ENCODE measurements at places on chromosomes 2 and 18.

DNA sequence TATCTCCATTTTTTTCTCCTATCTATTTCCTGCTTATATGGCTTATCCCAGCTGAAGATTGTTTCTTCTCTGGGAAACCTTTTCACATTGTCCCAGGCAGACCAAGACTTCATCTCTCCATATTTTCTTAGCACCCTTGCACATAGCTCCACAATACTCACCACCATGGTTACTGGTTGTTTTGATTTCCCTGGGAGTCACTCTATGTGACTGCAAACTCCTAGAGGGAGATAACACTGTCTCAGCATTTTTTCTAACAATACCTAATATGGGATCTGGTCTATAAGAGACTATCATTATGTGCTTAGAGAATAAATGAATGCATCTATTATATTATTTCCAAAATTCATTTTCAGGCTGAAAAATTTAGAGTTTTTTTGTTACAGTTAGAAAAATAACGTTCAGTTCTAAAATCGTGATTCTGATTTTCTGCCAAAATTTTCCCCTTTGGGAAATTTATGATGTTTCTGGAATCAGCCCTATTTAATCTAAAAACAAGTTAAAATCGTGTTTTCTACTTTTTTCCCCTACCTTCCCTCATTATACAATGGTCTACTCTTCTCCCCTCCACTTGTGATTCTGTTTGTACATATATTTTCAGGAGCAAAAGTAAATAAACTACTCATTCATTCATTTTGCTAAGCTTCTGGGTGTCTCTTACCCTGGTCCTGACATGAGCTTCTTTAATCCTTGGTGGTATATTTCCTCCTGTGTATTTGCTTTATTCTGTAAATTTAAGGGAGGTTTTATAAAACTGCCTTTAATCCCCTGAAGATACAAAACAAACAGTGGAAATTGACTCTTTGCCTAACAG is 95.4 kb downstream of the HNMT start:
- no peak for DNase-seq

GRCh38 chr2:133570542-133570941 is 2.3 kb upstream of the NCKAP5 start:
- DNase-seq, result no peak

DNA sequence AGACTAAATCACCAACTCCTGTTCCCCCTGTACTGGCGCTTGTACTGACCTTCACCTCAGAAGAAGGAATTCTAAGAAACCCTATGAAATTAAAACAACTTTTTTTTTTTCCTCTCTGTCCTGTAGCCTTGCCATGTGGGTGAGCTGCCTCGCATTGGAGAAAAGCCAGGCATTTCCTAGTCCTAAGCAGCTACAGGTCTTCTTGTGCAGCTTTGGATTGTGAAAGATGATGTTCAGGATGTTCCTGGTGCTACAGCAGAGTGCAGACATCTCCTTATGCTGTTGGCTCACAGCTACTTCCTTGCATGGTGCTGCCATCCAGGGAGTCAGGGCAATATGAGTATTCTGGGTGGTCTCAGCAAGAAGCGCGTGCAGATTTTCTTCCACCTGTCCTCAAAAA is 11.9 kb downstream of the PIK3C3 start:
- no peak for DNase-seq

- no peak for DNase-seq
Observed at GRCh38 chr2:57906152-57906732, 140.4 kb upstream of the VRK2 start.

GRCh38 chr2:135494503-135494902 is 36.5 kb downstream of the ZRANB3 start:
- DNase-seq, result no peak

DNA sequence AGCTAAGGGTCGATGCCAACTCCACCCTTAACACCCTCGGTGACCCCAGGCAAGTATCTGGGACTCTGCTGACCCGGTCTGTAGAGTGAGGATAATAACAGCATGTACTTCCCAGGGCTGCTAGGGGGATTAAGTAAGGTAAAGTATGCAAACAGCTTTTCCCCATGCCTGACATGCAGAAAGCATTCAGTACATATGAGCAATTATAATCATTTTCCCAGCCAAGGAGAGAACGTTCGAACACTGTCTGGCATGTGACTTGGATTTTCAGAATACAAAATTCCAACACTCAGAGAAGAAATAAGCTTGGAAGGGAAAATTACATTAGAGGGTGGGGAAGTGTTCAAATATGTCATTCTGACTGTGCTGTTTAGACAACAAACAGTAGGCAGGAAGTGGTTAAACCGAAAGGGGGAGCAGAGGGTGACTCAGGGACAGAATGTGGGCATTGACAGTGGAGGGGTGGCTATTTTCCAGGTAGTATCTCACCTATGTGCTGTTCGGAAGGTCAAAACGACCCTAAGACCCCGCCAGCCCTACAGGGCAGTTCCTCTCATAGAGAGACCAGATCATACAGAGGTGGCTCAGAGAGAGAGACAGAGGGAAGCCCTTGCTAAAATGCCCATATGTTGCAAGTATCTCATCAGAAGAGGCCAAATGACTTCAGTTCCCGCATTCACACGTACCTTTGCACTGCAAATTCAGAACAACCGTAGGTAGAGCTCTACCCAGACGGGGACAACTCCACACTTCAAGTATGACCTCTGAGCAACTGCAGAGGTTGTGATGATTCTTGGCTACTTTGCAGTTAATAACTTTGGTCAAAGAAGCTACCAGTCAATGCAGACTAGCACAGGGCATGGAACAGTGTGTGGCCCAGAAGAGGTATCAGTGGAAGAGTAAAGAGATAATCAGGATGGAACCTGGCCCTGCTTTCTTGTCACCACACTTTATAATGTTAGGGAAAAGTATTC is 14.8 kb downstream of the ASPRV1 start:
- DNase-seq, result no peak

GRCh38 chr2:138271467-138271866 is 230.1 kb upstream of the SPOPL start:
- no peak for DNase-seq

GRCh38 chr2:43228756-43229659 is 2.6 kb upstream of the ZFP36L2 start:
- DNase-seq, result no peak

- DNase-seq, result peak; percentile 94
Observed at GRCh38 chr2:218216674-218217359, at the start of gene ARPC2. Gene ARPC2 (plus strand): TSS chr2:218217189. CDS start chr2:218217471, 282 bp downstream.
